HS-27A (cell line): ENCODE measurements at places on chromosomes 13 and 19.

- no peak for DNase-seq
Observed at GRCh38 chr13:98332691-98333090, 155.6 kb upstream of the RNF113B start.

GRCh38 chr13:32548837-32549236 is 10.2 kb upstream of the N4BP2L2 start:
- DNase-seq, result no peak

DNA sequence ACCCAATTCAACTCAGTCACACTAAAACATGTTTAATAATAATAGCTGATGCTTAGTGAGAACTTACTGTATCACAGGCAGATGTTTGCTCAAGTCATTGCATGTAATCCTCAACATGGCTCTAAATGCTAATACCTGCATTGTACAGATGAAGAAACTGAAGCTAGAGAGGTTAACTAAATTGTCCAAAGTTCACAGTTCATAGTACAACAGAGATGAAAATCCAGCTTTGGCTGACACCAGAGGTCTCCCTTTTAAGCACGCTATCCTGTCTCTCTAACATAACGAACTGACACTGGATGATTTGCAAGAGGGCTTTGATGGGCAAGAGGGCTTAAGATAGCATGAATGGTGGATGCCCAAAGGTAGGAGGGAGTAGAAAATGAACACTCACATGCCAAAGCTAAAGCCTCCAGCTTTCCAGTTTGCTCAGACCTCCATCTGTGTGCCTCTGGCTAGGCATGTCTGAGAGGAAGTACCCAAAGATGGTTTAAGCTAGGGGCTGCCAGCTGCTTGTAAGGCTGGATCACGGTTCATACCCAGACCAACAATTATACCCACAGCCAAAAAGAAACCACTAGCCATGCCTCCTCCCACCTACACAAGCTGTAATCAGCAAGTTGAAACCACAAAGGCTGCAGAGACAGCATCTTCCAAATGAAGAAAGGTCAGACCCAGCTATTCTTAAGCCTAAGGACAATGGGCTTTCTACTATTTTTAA is 196.9 kb upstream of the UBL3 start:
- no peak for DNase-seq

DNA sequence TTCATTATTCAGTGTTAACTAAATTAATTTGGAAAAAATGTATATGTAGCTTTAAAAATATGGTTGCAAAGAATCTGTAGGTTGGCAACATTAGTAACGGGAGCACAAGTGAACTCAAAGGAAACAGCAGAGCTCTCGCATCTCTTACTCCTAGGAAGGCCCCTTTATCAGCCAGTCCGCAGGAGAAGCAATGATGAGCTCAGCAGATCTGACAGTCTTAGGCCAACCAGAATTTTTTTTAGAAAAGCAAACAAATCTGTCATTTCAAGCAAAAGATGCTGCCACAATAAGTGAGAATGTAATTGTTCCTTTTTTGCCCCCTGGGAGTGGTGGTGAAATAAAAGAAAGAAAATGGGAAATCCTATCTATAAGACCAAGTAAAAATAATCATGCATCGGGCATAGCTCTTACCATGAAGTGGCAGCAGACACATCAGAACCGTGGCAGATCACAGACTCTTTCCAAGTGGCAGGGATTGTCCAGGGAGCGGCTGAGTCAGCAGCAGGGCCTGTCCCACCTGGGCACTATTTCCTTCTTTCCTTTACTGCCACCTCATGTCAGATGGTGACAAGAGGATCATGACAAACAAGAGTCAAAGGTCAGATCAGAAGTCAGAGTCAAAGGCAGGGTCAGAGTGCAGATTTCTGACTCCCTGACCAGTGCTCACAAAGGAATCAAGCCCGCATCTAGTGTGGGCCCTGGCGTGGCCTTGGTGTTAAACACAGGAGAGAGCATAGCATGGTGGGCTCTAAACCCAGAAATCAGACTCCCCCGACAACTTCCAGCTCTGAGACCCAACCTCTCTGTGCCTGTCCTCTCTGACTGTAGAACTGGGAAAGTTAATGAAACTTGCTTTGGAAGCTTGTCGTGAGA is 84.0 kb upstream of the MTIF3 start:
- no peak for DNase-seq

GRCh38 chr13:112828082-112828699 is 138.4 kb downstream of the ATP11A start:
- no peak for DNase-seq

DNA sequence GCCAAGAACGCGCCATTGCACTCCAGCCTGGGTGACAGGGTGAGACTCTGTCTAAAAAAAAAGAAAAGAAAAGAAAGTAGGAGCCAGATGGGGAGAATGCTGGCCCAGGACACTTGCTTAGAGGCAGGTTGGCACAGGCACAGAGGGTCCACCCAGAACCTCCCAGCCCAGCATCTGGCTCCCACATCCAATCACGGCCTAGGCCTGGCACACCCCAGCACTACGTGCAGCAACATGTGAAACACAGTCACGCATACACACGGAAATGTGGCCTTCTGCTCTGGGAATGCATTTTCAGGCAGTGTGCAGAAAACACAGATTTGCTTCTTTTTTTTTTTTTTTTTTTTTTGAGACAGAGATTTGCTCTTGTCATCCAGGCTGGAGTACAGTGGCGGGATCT is 20.9 kb upstream of the FOSB start:
- no peak for DNase-seq
